ENCODE measurements at places on chromosomes 16 and 17.

GRCh38 chr17:34998205-34998604 is 17.9 kb downstream of the LIG3 start:
- peak; percentile 5 for DNase-seq

DNA sequence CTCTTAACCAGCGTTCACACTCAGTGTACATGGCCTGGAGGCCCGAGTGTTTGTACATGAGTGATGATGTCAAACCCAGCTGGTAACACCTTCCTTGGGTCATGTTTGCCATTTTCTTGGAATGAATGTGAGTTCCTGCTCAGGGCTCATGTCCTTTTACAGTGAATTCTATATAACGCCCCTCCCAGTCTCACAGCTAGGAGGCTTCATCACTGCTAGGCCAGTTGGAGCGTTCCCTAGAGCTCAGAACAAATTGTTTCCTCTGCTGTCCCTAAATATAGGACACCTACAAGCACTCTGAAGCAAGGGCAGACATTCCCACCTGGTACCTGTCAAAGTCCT is 5.5 kb downstream of the TIMM22 start:
- DNase-seq, result no peak

GRCh38 chr17:76541739-76542454 is 2.1 kb downstream of the PRCD start:
- no peak for DNase-seq

DNA sequence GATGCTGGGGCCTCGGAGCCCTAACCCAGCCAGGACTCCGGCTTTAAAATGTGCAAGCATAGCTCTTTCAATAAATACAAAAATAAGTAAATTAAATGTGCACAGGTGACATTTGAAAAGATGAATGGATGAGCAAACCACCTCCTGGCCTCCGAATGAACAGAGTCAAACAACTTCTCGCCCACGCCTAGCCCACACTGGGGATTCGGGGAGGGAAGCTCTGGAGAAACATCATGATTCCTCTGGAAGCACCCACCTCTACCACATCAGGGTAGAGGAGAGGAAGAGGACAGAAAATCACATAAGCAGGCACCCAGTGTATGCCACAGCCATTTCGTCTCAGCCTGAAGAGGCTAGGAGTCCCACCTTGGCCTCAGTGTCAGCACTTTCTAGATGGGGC is 105.8 kb downstream of the SDK2 start:
- no peak for DNase-seq

DNA sequence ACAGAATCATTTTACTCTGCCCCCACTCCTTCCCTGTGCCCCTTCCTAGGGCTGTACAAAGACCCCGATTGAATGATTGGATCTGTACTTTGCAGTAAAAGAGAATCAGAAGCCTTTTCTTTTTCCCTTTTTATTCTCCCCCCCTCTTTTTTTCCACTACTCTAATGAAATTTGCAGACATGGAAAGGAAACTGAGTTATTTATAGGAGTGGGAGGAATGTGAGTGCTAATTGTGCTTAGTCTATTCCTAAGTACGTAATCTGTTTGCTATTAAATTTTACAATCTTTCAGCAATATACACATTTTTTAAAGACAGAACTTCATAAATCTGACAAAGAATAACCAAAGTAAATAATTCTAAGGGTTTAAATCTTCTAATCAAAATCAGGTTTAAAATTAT is 314.3 kb downstream of the MAP2K6 start:
- no peak for DNase-seq

GRCh38 chr17:74960570-74961342 is 11.8 kb downstream of the HID1 start:
- peak; percentile 62 for DNase-seq

DNA sequence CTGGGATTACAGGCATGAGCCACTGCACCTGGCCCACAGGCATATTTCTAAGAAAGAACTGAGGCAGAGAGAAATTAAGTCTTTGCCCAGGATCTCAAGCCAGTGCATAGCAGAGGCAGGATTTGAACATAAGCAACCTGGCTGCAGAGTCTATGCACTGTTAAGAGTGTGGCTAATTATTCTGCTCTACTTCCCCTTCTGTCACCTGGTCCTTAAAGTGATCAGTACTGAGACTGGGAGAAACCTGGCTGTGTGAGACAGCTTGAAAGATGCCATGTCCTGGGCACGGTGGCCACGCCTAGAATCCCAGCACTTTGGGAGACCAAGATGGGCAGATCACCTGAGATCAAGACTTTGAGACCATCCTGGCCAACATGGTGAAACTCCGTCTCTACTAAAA is 58.1 kb downstream of the IQCK start:
- DNase-seq, result no peak

- no peak for DNase-seq
These were observed 42.2 kb upstream of the GSE1 start for GRCh38 chr16:85570735-85571562.

- DNase-seq, result no peak
These were observed 22.2 kb upstream of the CLEC18A start for GRCh38 chr16:69928856-69929400.

GRCh38 chr17:57391857-57392471 is 135.6 kb downstream of the MSI2 start:
- DNase-seq, result no peak
